ENCODE measurements at places on chromosomes 1 and 21. TPM values are rescaled to one million over a fixed set of nuclear protein-coding genes. Genes with fewer than 3 reads are reported as not detected.

S100A14 gene
- total RNA-seq = not detected

CRABP2 gene
- 19.9 TPM for total RNA-seq

RGS5 gene
- 33.9 TPM for total RNA-seq

SPRR2E gene
- total RNA-seq = not detected

SLC27A3 gene
- 4.8 TPM for total RNA-seq

MFAP2 gene
- total RNA-seq = 34.6 TPM

Measured in smooth muscle cell of the umbilical artery (primary cell).